ENCODE measurements at places on chromosomes 16 and 17.

DNA sequence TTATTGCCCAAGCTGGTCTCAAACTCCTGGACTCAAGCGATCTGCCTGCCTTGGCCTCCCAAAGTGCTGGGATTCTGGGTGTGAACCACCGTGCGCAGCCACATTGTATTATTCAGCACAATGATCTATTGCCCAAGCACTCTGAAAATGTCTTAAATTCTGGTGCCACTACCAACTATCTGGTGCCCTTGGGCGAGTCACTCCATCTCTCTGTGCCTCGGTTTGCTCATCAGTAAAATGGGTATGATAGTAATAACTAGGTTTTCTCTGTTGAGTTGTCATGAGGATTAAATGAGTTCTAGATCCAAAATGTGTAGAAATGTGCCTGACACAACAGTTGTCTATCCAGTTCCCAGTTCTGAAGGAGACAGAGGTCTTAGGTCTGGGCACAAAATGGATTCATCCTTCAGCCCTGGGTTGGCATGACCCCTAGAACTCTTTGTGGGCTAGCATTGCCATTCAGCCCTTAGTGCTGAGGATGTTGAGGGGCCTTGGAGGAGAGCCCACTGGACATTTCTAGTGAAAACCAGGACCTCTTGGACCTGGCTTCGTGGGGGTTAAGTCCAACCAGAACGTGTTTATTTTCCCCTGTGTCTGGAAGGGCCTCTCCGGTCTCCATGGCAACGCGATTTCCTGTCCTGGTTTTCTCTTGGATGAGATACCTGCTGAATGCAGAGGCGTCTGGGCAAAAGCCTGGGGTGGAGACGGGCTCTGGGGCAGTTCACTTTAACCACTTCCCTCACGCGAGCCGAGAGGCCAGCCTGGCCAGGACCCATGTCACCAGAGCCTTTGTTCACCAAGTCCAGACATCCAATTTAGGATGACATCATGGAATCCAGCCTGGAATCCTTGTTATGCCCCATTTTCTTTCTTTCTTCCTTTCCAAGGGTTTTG, 43.7 kb upstream of the TNRC6A start:
- DNase-seq: peak; percentile 86

- no peak for DNase-seq
Observed at GRCh38 chr16:4811773-4812172, 9.3 kb upstream of the ROGDI start.

- no peak for DNase-seq
Observed at GRCh38 chr17:1005361-1005946, 8.5 kb downstream of the TIMM22 start.

- DNase-seq: no peak
Observed at GRCh38 chr17:6667516-6667915, 16.0 kb downstream of the C17orf100 start.

DNA sequence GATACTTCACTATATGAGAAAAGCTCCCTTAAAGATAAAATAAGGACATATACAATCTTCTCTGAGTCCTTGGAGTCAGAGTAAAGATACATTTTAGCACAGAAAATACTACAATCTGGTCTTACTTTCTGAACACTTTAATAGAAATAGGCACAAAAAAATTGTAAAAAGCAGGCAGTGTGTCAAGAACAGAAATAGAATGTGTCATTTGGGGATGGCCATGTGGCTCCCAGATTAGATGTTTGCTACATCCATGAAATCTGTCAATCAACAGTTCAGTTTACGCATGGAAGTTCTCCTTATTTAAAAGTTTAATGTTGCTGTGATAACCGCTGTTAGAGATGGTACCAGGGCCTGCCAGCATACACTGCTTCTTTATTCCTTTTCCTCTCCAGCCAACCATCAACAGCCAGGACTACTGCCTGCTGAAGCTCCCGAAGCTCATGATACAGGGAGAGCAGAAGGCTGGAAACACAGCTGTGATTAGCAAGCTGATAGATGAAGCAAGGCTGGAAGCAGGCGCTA, 278.5 kb downstream of the CEP112 start:
- no peak for DNase-seq
